ENCODE measurements at places on chromosomes 11 and 22.
A peak's percentile ranks its signal among the peaks of the same experiment; 100 is the strongest.

GRCh38 chr22:22721681-22722354 is 77.4 kb downstream of the GGTLC2 start:
- DNase-seq: peak; percentile 7

DNA sequence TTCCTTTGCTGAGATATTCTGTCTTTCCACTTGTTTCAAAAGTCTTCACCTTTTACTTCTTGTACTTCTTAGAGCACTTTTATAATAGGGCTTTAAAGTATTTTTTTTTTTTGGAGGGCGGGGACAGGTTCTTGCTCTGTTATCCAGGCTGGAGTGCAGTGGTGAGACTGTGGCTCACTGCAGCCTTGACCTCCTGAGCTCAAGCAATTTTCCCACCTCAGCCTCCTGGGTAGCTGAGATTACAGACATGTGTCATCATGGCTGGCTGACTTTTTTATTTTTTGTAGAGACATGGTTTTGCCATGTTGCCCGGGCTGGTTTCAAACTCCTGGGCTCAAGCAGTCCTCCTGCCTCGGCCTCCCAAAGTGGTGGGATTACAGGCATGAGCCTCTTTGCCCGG is 57.9 kb downstream of the DYNC2H1 start:
- DNase-seq: no peak

DNA sequence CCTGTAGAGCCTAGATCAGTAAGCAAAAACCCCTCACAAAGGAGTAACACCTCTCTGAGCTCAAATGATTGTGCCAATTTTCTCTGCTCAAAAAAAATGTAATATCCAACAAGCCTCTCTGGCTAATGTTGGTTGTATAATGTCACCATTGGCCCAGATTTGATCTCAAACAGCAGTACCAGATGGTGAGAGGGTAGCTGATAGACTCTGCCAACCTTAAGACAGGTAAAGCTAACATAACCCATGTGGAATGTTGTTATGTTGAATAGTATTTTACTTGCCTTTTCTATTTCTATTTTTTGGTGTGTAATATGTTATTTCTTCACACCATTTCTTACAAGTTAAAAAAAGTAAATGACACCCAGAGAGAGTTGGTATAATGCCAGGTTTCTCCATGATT is 166.7 kb upstream of the GUCY1A2 start:
- DNase-seq: no peak

GRCh38 chr11:62514151-62514550 is 32.5 kb downstream of the AHNAK start:
- no peak for DNase-seq

GRCh38 chr11:12420040-12420439 is 42.7 kb downstream of the PARVA start:
- DNase-seq: no peak

Measured in GDM1 (cell line).